ENCODE measurements at places on chromosomes 12 and 14. TPM values are rescaled to one million over a fixed set of nuclear protein-coding genes. Genes with fewer than 3 reads are reported as not detected.

DNA sequence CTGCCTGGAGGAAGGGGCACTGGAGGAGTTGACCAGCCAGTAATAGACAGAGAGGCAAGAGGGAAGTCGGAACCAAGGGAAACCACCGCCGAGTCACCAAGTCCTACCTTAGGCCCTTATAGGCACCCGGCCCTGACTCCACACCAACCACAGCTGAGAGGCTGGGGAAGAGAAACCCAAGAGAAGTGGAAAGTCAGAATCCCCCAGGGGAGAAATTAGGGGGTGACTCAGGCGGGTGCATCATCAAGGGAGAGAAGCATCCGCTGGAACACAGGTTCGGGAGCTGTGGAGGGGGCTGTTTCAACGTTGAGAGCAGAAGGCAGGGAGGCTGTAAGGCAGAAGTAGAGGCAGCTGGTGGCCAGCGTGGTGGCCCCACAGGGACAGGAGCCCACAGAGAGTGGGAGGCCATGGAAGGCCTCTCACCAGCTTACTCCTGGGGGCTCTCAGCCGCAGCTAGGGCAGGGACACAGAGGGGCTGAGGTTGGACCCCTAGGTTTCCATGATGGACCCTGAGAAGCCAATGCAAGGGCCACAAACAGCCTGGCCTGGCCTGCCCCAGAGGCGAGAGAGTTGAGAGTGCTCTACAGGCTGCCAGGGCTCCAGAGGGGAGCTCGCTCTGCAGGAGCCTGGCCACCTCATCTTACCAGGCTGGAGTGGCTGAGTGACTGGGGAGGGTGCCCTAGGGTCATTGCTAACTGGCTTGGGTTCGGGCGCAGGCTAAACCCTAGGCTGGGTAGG is 1.4 kb upstream of the TRMT61A start:
- peak; percentile 93 for DNase-seq

DNA sequence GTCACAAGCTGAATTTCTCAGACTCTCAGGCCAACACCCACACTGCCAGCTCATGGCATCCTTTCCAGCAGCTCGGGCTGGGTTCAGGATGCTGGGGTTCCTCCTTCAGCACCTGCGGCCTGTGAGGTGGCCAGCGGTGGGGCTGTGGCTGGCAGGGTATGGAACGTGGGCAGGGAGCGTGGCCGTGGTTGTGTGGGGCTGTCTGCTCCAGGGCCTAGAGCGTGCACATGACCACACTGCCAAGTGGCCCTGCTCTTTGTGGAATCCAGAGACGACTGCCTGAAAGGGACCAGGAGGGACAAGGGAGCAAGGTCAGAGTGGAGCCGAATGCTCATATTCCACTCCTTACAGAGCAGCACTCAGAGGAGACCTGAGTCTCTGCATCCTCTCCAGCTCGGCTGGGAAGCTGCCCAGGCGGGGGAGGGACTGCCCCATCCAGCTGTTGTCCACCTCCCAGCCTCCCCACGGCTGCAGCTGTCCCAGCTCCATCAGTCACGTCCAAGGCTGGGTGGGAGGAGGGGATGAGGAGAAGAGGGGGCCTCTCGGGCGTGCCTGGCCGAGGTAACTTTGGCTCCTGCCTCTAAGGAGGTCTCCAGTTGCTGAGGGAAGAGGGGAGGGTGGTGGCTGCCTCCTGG is 71.3 kb downstream of the TSPAN9 start:
- peak; percentile 85 for DNase-seq

DNA sequence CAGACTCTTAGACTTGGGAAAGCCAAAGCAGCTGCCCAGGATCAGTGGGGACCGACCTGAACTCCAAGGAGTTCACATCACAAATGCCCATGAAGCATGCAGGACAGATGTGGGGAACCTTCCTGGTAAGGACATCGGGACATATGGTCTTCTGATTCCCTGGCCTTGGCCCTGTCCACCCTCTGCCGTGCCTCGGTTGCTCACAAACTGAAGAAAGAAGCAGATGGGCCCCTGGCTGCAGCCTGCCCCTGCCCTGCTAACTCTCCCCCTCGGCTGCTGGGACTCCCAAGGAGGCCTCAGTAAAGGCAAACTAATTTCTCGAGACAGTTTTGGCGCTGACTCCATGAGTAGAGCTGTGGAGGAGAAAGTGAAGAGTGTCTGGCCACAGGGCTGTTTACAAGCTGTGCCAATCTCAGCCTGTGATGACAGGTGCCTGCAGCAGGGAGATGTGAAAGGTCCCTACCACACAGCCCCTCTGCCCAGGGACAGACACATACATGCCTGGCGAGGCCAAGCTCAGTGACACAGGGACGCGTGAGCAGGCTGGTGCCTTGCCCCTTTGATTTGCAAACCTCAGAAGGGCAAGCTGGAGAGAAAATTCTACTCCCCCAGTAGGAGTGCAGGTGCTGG is 48.6 kb downstream of the ISCA2 start:
- no peak for DNase-seq

The GSC gene
- total RNA-seq = 0.11 TPM

The PLD4 gene
- total RNA-seq = not detected

DNA sequence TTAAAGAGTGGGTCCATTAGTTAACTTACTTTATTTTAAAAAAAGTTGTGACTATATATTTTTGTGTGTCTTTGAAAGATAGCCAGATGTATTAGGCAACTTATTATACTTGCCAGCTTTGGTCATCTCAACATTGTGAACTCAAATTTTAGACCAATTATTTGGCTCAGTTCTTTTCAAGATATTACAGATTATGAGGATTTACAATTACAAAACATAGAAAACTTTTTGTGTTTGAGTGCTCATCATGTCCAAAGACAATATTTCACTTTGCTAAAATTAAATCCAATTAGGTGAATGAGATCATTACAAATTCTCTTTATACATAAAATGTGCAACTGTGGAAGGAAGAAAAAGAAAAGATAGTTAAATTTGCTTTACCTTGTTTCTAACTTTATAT is 18.3 kb upstream of the PDE3A start:
- no peak for DNase-seq

DNA sequence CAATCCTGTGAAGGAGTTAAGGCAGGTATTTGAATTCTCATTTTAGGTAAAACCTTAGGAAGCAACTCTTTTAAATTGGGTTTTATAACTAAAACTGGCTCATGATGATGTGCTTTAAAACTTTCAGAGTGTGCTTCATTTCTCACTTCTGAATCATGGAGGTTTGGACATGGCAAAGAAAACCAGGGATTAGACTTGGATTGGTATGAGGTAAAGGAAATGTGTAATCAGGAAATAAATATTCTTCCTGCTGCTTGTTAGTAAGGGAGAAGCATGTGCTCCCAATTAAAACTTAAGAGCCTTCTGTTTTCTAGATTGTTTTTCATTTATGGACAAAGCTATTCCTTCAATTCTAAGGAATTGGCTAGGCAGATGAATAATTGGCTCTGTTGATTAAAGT is 57.4 kb downstream of the FBXO33 start:
- peak; percentile 51 for DNase-seq

- DNase-seq = peak; percentile 72
Observed at GRCh38 chr14:37036669-37037341, 135.6 kb downstream of the SLC25A21 start.

- DNase-seq = no peak
Observed at GRCh38 chr12:92554158-92555073, 148.4 kb upstream of the PLEKHG7 start.

DNA sequence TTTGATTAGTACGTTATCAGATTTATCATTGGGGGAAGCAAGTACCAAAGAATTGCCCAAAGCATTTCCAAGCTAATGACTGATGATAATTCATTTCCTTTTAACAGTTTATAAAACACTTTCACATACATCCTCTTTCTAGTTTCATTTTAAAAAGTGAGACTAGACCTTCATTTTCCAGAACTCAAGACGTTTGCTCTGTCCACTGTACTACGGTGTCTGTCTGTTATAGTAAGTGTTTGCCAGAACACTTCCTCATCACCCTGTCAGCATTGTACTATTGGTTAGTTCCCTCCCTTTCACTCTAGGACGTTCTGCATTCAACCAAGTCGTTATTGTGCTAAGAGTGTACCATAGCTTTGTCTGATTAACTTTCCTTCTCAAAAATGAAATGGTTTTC is 81.7 kb upstream of the TMEM263 start:
- DNase-seq = no peak

DNA sequence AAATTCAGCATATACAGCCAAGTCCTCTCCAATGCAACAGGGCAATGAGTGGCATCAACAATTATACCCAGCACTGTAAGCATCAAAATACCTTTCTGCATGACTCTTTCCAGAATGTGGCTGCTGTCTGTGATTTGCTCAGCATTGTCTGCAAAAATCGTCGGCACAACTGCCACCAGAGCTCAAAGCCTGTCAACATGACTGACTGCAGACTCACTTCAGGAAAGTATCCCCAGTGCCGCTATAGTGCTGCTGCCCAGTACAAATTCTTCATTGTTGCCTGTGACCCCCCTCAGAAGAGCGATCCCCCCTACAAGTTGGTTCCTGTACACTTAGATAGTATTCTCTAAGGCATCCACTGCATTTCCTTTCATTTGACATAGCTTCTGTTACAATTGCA is 735 bp downstream of the RNASE6 start:
- peak; percentile 1 for DNase-seq

The DNM1L gene
- 74.9 TPM for total RNA-seq

The CLEC9A gene
- not detected for total RNA-seq

The YEATS4 gene
- 48.4 TPM for total RNA-seq

DNA sequence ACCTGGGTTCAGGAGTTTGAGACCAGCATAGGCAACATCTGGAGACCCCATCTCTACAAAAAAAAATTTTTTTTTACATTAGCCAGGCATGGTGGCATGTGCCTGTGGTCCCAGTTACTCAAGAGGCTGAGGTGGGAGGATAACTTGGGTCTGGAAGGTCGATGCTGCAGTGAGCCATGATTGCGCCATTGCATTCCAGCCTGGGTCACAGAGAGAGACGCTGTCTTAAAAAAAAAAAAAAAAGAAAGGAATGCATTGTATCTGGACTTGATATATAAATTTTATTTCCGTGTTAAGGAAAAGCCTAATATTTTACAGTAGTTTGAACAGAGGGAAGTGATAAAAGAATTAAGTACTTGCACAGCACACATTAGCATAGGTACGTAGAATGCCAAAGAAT is 97.2 kb downstream of the ZC3H14 start:
- no peak for DNase-seq

DNA sequence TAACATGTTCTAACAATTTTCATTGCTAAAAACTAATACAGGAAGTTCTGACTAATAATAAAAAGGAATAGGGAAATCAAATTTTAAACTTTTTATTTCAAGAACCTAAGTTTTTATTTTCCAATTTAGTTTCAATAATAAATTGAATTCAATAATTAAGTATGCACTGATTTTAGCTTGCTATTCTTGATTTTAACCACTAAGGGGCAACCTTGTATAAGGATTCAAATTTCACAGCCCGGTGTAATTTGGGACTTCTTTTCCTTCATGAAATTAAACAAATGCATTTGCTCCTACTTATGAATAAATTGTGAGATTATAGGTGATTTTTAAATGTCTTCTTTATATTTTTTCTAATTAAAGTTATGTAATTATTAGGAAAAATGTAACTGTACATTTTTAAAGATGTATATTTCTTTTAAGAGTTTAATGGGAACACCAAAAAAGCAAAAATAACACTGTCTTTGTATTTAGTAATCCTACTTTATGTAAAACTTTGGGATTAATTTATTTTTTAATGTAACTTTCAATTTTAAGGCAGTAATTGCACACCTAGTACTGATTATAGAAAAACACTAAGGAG is 241.4 kb upstream of the PDZRN4 start:
- peak; percentile 10 for DNase-seq

The MYF5 gene
- total RNA-seq = 957 TPM

The FLRT2 gene
- 7.5 TPM for total RNA-seq

The KDM2B gene
- total RNA-seq = 28.8 TPM

DNA sequence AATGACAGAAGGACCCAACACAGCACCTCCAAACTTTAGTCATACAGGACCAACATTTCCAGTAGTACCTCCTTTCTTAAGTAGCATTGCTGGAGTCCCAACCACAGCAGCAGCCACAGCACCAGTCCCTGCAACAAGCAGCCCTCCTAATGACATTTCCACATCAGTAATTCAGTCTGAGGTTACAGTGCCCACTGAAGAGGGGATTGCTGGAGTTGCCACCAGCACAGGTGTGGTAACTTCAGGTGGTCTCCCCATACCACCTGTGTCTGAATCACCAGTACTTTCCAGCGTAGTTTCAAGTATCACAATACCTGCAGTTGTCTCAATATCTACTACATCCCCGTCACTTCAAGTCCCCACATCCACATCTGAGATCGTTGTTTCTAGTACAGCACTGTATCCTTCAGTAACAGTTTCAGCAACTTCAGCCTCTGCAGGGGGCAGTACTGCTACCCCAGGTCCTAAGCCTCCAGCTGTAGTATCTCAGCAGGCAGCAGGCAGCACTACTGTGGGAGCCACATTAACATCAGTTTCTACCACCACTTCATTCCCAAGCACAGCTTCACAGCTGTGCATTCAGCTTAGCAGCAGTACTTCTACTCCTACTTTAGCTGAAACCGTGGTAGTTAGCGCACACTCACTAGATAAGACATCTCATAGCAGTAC is 64.6 kb downstream of the RAD52 start:
- no peak for DNase-seq

- no peak for DNase-seq
Observed at GRCh38 chr14:67409461-67409860, 2.5 kb downstream of the PLEK2 start.

The NKX2-1 gene
- not detected for total RNA-seq

The TC2N gene
- total RNA-seq = not detected

The GALNT9 gene
- total RNA-seq = 0.63 TPM

The ACSM4 gene
- total RNA-seq = not detected

GRCh38 chr14:63436286-63437098 is 106.7 kb downstream of the PPP2R5E start:
- no peak for DNase-seq

GRCh38 chr12:48894271-48894670 is 28.6 kb upstream of the RND1 start:
- DNase-seq = peak; percentile 22

- no peak for DNase-seq
Observed at GRCh38 chr12:26323673-26324072, 128.3 kb downstream of the SSPN start.

GRCh38 chr14:57492859-57493258 is 798 bp downstream of the CCDC198 start:
- DNase-seq = peak; percentile 55

The CARMIL3 gene
- total RNA-seq = not detected

GRCh38 chr12:52371716-52372115 is 4.4 kb upstream of the KRT85 start:
- DNase-seq = no peak

- DNase-seq = no peak
Observed at GRCh38 chr12:83210933-83211332, 524.2 kb downstream of the TMTC2 start.

DNA sequence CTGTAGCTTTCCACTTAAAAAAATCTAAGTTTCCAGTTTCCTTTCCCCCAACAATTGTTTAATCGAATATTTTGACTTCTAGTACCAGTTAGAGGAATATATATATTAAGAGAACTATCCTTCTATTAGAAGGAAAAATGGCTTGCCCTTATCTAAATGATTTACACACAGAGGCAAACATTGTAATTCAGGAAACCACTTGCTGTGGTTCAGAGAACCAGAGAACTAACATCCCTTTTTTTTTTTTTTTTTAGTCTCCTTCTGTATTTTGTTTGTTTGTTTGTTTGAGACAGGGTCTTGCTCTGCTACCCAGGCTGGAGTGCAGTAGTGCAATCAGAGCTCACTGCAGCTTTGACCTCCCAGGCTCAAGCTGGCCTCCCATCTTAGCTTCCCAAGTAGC is 746.6 kb downstream of the VRK1 start:
- DNase-seq = no peak

The KIF5A gene
- not detected for total RNA-seq

- no peak for DNase-seq
Observed at GRCh38 chr12:5884866-5885265, 60.2 kb downstream of the ANO2 start.
